ENCODE measurements at places on chromosomes 6 and 20.

DNA sequence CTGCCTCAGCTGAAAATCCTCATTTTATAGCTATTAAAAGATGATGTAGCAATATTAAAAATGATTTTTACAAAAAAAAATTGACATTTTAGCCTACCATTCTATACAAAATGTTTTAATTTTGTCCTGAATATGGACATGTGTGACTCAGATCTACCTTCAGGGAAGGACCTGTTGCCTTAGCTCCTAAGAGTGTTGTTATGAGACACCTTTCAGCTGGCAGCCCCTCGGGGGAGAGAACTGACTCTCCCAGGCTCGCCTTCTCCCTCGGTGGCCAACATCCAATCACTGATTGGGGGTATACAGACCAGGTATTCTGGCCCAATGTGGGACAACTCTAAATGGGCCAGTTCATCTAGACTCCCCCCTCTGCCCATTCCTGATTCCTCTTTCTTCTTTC lies 32.5 kb upstream of the MRAP2 start:
- no peak for DNase-seq

DNA sequence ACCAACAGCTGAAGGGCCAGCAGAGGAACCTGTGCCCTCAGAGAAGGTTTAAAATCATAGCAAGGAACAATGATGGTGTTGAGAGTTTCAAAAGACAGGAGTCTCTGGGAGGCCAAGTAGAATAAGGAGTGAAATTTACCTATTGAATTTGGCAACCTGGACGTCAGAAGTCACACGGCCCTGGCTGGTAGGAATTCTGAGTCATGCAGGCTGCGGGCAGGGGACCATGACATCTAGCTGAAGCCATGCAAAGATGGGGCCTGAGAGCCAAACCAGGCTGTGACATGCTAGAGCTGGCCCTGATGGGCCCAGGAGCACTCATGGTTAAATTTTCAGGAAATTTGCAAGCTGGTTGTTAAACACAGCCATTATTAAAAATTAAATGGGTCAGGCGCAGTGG lies 64.0 kb upstream of the SNX9 start:
- no peak for DNase-seq

GRCh38 chr6:144334150-144334708 lies 49.1 kb downstream of the UTRN start:
- peak; percentile 69 for DNase-seq

DNA sequence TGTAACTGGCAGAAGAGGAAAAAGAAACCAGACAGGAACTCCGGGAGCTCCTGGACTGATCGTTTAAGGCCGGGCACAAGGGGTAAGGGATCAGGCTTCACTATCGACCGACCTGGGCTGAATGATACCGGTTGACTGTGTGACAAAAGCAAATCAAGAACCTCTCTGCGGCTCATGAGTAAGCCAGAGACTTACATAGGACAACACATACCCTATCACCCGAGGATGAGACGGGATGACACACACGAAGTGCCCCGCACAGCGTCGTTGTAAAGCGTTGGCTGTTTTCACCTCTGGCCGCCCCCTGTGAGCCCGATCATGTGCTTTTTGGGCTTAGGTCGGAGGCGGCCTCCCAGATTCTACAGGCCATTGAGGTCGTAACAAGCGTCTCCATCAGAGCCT lies 695 bp upstream of the TGIF2 start:
- no peak for DNase-seq

GRCh38 chr6:470051-470900 lies 78.7 kb downstream of the IRF4 start:
- no peak for DNase-seq

GRCh38 chr20:50433001-50433761 lies 77.0 kb upstream of the PTPN1 start:
- no peak for DNase-seq

GRCh38 chr20:17872434-17872833 lies 96.2 kb downstream of the SNX5 start:
- DNase-seq: no peak

GRCh38 chr20:54305421-54305820 lies 97.5 kb downstream of the PFDN4 start:
- no peak for DNase-seq

DNA sequence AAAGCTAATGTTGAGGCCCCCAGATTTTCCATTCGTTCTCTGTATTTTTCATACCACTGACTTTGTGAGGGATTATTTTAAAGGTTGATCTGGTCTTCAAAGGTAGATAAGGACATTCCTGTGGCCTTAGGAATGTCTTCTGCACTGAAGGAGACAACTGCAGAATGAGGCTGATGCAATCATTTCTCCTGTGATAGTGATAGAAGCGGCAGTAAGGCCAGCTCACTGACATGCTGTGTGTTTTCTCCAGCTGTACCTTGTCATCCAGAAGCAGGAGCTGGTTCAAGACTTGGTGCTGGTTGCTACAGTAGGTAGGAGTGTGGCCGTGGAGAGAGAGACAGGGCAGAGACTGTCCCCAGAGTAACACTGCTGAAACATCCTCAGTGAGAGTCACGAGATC lies 53.8 kb downstream of the DCBLD1 start:
- no peak for DNase-seq

DNA sequence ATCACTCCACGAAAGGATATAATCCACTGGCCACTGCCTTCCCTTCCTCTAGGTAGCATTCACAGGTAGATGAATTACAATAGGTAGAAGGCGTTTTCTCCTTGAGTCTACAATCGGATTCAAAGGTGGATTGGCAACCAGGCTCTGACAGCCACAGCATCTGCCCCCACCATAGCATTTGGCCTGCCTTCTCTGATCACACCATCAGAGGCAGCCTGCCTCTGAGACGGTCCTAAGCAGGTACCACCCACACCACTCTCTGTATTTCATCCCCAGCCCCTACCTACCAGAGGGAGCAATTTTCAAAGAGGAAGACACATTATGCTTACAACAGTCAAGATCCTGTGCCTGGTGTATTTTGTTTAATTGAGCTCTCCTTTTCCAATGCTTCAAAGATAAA lies 210.5 kb upstream of the SPTLC3 start:
- DNase-seq: no peak

DNA sequence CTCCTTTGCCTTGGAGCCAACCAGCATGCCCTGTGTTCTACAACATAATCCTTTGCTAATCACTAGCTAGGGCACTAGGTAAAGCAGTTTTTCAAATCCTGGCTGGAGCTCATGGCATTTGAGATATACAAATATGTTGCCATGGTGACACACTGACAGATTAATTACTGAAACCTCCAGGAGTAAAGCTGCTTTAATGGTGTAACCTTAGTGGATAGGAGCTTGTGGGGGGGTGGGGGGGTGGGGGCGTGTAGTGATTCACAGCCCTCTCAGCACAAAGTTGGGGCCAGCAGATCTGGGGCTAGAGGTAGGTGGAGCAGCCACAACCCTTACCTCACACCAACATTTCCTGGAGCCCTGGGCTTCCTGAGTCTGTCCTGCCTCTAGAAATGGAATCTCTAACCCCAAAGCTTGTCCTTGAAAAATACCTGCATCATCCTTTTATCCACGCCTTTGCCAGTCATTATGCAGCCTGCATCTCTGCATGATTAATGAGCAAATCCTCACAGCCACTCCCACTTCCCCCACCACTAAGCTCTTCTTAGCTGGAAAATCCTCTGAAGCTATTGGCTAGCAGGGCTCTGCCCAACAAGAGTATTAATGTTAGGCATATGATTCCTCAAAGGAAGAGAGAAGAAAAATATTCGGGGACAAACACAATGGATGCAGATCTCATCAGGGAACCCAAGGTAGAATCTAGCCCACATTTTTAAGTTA lies 84.5 kb upstream of the PRND start:
- no peak for DNase-seq

DNA sequence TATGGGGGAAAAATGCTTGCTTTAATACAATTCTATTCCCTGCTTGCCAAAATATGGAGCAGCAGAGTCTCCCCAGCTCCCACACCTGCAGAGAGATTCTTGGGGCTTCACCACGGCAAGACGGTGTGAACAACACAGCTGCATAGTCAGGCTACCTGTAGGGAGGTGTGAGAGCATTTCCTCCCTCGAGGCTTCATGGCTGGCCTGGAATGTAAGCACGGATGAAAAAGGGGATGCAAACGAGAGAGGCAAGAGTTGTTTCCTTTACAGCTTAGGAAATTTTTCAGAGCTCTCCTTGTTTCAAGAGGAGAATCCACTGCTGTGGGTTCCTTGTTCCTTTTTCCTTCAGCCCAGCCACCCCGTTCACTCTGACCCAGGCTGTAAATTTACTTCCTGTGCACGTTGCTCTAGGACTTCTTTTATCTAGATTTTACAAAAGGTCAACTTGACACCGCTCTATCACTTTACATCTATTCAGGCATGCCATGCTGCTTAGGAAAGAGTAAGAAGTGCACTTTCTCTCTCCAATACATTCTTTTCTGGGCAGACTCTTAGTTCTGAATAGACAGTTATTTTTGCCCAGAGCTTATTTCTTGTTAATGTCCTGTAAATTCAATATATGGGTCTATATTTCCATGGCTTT lies 197.1 kb downstream of the KHDC1L start:
- DNase-seq: no peak

GRCh38 chr6:81166770-81167169 lies 585.7 kb downstream of the TENT5A start:
- no peak for DNase-seq

GRCh38 chr6:161265975-161266374 lies 7.9 kb downstream of the AGPAT4 start:
- no peak for DNase-seq

DNA sequence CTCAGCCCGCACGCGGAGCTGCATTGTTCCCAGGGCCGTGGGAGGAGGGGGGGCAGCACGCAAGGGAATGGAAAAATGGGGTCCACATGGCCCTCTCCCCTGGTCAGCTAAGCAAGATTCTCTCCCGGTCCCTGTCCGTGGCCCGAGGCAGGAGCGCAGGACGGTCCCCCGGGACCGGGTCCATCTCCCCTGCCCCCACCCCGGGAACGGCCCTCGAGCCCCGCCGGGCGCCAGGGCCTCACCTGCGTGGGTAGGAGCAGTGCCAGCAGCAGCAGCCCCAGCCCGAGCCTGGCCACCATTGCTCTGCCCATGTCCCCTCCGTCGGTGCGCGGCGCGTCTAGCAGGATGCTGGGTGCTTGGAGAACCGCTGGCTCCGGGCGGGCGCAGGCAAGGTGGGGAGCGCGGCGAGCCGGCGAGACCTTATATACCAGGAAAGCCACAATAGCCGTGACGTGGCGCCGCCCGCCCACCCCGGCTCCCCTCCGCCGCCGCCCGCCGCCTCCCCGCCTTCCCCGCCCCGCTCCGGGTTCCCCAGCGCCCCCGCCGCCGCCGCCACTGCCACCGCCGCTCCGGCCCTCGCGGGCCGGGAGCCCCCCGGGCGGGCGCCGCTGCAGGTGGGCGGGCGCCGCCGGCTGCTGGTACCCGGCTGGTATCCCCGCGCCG lies at the start of gene CD24:
Gene CD24 (minus strand): TSS at position 394 of the 663 bp plus-strand sequence. CDS start 83 bp downstream, at position 311.
- peak; percentile 74 for DNase-seq

- DNase-seq: no peak
These were observed 228.3 kb upstream of the PRND start for GRCh38 chr20:4493386-4493785.

DNA sequence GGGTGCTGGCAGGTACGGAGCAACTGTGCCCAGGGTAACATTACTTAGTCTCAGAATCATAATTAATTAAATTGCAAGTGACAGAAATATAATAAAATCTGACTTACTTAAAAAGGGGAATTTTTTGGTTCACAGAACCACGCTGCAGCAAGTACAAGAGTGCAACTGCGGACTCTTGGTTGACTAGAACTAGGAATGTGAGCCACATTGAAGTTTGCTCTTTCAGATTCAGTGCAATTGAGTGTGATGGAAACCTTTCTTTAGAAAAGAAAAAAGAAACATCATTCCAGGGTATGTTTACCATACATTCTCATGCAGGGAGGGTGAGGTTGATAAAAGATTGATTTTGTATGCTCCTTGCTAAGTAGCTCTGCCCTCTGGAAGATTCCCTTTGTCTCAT lies 45.0 kb upstream of the GGTLC1 start:
- no peak for DNase-seq

DNA sequence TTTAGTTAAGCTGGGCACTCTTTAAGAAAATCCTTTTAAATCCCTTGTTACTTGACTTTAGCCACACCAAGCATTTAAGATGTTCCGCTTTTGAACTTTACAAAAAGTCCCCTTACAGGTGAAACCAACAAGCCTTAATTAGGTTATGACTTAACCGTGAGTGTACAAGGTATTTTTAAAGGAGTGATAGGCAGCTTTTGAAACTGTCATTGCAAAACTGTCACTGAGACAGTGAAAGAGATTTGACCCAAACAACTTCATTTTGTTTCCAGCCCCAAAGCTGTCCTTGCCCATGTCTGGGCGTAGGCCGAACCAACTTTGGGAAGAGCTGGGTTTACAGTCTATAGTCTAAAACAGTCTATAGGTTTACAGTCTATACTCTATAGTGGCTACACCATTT lies 305.4 kb downstream of the FARS2 start:
- no peak for DNase-seq

DNA sequence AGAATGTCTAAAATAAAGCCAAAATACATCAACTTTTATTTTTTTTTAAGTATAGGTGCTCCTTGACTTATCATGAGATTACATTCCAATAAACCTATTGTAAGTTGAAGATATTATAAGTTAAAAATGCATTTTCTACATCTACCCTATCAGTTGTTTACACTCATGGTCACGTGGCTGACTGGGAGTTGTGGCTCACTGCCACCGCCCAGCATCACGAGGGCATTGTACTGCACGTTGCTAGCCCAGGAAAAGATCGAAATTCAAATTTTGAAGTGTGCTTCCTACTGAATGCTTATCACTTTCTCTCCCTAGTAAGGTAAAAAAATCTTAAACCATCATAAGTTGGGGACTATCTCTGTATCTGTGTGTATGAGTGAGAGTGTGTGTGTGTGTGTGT lies 126.6 kb upstream of the RIN2 start:
- no peak for DNase-seq

- DNase-seq: no peak
These were observed 1608.8 kb downstream of the GRIK2 start for GRCh38 chr6:103002282-103002681.

- DNase-seq: no peak
These were observed 7.9 kb downstream of the PEX6 start for GRCh38 chr6:42970871-42971612.

DNA sequence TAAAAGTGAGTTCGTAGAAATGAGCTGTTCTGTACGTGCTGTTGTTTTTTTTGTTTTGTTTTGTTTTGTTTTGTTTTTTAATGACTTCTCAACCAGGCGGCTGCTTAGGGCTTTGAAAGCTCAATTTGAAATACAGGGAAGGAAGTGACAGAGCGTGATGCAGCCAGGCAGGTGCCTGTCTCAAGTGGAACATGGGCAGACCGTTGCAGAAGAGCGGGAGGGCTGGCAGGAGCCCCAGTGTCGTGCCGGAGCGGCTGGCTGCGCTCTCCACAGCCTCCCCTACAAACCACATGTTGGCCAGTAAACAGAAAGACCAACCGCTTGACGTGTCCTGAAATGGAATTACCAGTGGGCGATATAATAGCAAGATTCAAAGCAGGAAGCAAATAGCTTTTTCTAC lies 164.9 kb upstream of the RREB1 start:
- peak; percentile 82 for DNase-seq

- no peak for DNase-seq
These were observed 93.1 kb downstream of the NCR2 start for GRCh38 chr6:41428336-41428995.

DNA sequence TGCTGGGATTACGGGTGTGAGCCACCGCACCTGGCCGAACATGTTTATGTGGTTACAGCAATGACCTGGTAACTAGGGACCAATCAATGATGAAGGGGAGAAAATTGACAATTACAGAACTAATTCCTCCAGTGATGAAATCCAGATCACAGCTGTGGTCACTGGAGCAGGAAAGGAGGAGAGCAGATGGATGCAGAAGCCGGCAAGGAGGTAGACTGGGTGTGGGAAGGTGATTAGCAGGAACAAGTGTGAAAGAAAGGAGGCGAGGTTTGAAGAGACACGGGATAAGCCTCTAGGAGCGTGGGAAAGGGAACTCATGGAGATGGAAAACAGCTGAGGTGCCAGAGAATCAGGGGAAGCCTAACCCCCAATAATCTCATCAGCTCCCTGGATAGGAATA lies 17.2 kb upstream of the SPAG4 start:
- DNase-seq: no peak
